ENCODE measurements at places on chromosomes 11 and 22.

GRCh38 chr11:103234974-103235373 is 125.7 kb downstream of the DYNC2H1 start:
- H3K27me3 ChIP-seq: no peaks in the 10 kb centered on the region
- H3K27ac ChIP-seq: no peak overlapping the region
- no peaks in the 10 kb centered on the region for H3K4me1 ChIP-seq
- H3K4me3 ChIP-seq: no peak overlapping the region
- H3K36me3 ChIP-seq: no peaks in the 10 kb centered on the region
- DNase-seq: no peak

GRCh38 chr11:108369064-108369463 is 98.3 kb downstream of the C11orf65 start:
- H3K27ac ChIP-seq: no peak overlapping the region
- no peak for DNase-seq
- no peaks in the 10 kb centered on the region for H3K27me3 ChIP-seq

GRCh38 chr22:27154717-27155116 is 497.3 kb downstream of the MIAT start:
- no peak for DNase-seq
- no peaks in the 10 kb centered on the region for H3K36me3 ChIP-seq
- no peaks in the 10 kb centered on the region for H3K27me3 ChIP-seq
- no peak overlapping the region for H3K4me3 ChIP-seq

DNA sequence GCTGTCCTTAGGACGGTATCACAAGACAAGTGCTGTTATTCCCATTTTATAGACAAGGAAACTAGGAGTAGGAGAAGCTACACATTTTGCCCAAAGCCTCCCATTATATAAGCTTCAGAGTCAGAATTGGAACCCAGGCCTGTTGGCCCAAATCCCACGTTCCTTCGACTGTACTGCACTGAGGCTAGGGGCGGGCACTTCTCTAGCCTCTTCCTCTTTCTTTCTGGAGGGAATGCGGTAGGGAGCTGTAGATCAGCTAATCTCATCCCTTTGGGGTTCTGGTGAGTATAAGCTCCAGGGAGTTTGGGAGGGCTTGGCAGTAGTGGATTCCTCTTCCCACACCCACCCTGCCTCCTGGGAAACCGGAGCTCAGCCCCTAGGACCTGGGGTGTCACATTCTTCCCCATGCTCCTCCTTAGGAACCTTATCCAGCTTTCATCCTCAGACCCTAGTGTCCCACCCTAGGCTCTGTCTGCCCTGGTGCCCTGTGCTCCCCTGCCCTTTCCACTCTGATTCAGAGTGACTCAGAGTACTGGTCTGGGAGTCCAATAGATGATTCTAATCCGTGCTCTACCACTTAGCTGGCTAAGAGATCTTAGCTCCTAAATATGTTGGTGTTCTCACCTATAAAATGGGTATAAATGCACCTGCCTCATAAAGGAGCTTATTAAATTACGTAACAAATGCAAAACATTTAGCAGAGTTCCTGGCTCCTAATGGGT is 29.3 kb downstream of the PHLDB1 start:
- peaks cover 10% of the 10 kb centered on the region for H3K36me3 ChIP-seq
- H3K4me3 ChIP-seq: no peak overlapping the region
- H3K27me3 ChIP-seq: no peaks in the 10 kb centered on the region

- DNase-seq: no peak
- H3K36me3 ChIP-seq: no peaks in the 10 kb centered on the region
- H3K27me3 ChIP-seq: no peaks in the 10 kb centered on the region
These were observed 700.1 kb upstream of the RAG2 start for GRCh38 chr11:37298173-37298572.

DNA sequence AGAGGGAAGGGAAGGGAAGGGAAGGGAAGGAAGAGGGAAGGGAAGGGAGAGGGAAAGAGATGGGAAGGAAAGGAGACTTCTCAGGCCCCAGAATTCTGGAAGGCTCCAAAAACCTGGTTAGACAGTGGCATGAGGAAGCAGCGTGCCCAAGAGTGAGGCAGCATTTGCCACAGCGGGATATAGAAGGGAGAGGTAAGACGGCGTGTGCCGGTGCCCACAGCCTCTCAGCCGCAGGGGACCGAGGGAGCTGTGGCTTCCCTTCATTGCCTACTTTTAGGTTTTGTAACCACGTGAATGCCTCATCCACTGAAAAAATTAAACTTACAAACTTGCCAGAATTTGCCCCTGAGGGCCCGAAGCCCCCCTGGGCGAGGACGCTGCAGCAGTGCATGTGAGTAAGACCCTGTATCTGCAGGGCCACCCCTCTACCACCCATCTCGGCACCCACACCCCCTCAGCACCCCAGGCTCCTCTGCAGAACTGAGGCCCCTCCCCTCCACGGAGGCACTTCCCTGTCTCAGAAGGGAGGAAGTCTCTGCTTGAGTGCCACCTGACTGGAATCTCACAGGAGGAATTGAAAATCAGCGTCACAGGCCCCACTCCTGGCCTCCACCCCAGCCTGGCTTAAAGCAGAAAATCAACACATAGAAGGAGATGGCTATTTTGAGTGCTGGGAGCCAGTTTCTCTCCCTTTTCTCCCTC is 58.1 kb downstream of the LINC01488 start:
- no peak overlapping the region for H3K27ac ChIP-seq
- H3K36me3 ChIP-seq: no peaks in the 10 kb centered on the region
- H3K4me1 ChIP-seq: peaks cover 4% of the 10 kb centered on the region
- no peak for DNase-seq
- no peaks in the 10 kb centered on the region for H3K27me3 ChIP-seq

- H3K4me3 ChIP-seq: no peak overlapping the region
- H3K27ac ChIP-seq: no peak overlapping the region
- H3K4me1 ChIP-seq: peaks cover 7% of the 10 kb centered on the region
- H3K36me3 ChIP-seq: no peaks in the 10 kb centered on the region
These were observed 12.9 kb downstream of the EHD1 start for GRCh38 chr11:64865286-64866172.

DNA sequence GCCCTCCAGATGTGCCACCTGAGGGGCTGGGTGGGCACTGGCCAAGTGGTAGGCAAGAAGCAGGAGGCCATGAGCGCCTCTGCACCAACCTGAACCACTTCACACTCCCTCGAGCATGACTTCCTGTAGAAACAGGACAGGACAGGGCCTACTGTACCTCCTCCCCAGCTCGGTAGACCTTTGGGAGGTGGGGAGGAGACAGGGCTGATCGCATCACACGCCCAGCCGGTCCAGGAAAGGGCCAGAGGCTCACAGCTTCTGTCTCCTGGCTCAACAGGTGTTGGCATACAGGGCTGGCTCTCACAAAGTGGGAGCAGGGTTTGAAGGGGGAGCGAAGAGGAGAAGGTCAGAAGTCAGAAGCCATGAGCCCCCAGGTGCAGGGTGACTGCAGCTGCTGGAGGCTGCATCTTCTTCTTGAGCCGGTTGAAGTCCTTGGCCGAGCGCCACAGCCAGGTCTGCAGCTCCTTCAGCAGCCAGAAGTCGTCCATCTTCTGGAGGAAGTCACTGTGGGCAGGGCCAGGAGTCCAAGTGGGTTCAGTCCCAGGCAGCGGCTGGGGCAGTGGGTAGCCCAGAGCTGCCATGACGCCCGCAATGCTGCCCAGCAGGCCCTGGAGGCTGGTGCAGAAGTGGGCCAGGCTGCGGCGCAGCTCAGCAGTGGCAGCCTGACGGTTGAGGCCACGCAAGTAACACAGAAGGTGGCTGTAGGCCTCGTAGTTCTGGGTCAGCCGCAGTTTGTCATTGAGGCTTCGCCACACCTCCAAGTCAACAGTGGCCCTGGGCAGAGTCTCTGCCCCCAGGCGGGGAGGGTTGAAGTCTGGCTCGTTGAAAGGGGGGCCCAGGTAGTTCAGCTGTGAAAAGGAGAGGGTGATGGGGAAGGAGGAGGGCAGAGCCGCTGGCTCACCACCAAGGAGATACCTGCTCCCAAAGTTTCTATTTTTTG is 8.3 kb downstream of the CLCF1 start:
- peaks cover 2% of the 10 kb centered on the region for H3K4me1 ChIP-seq
- H3K36me3 ChIP-seq: no peaks in the 10 kb centered on the region
- no peak overlapping the region for H3K27ac ChIP-seq
- H3K27me3 ChIP-seq: no peaks in the 10 kb centered on the region
- no peak for DNase-seq

DNA sequence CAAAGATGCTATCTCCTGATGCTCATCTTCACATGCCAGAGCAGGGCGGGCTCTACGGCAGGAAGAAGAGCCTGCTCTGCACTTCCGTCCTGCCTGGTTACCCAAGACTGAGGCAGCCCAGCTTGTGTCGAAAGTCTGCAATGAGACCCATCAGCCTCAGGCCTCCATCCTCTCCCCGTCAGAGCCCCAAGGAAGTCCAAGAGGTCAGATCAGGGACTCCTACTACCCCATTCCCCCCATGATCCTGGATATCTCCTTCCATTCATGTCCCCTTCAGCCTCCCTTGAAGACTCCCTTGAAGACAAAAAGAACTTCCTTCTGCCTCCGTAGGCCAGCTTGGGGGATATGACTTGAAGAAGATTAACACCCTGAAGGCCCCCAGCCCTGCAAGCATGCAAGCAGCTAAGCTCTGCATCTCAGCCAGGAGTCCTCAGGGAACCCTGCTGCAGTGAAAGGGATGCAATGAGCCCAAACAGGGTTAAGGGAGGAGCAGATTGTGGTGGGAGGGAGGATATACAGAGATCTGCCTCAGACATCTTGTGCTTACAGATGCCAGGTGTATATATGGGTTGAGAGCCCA is 85.6 kb downstream of the TRIM29 start:
- no peaks in the 10 kb centered on the region for H3K27me3 ChIP-seq
- H3K27ac ChIP-seq: no peak overlapping the region
- H3K36me3 ChIP-seq: no peaks in the 10 kb centered on the region
- no peaks in the 10 kb centered on the region for H3K4me1 ChIP-seq
- no peak overlapping the region for H3K4me3 ChIP-seq

- DNase-seq: no peak
- H3K27ac ChIP-seq: no peak overlapping the region
- no peaks in the 10 kb centered on the region for H3K36me3 ChIP-seq
- no peak overlapping the region for H3K4me3 ChIP-seq
- no peaks in the 10 kb centered on the region for H3K27me3 ChIP-seq
These were observed 1154.2 kb upstream of the TENM4 start for GRCh38 chr11:80595011-80595410.

- no peak overlapping the region for H3K4me3 ChIP-seq
- no peak for DNase-seq
- no peaks in the 10 kb centered on the region for H3K36me3 ChIP-seq
- H3K27ac ChIP-seq: no peak overlapping the region
These were observed 176.4 kb upstream of the PLET1 start for GRCh38 chr11:112437096-112437495.

GRCh38 chr22:42268852-42269410 is 1.5 kb downstream of the TCF20 start:
- H3K36me3 ChIP-seq: no peaks in the 10 kb centered on the region
- no peak overlapping the region for H3K27ac ChIP-seq
- DNase-seq: no peak
- H3K4me3 ChIP-seq: peak overlapping the region; percentile 74

GRCh38 chr11:78244080-78244479 is 55.4 kb downstream of the USP35 start:
- H3K4me1 ChIP-seq: no peaks in the 10 kb centered on the region
- H3K36me3 ChIP-seq: no peaks in the 10 kb centered on the region
- H3K27me3 ChIP-seq: no peaks in the 10 kb centered on the region

Data from iPS DF 6.9 (cell line).